ENCODE measurements at places on chromosomes 13 and 19.

GRCh38 chr13:31175847-31176532 lies 14.3 kb upstream of the HSPH1 start:
- no peak for DNase-seq

DNA sequence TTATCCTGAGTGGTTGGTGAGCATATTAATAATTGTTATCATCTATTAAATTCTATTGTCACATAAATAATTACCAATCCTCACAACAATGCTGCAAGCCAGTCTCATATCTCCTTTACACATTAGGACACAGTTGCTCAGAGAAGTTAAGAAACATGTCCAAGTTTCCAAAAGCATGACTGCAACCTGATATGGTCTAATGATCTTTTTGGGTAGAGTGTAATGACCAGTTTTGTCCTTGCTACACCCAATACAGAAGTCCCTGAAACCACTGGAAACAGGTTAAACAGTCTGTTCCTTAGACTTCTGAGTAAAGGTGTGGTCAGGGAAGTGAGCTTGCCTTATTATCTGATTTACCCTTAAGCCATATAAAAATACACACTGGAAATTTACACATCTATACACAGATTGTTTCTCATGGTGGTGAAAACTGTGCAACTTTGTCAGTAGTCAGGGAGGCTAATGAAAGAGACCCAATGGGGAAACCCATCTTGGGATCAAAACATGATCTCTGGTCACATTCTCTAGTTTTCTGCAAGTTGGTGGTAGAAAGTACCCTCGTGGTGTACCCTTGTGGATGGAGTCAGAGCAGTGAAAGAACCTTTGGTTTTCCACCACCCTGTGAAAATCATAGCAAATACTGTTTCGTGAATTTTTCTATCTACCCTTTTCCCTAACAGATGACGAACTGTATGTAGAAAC lies 146.0 kb upstream of the KLF12 start:
- DNase-seq, result no peak

GRCh38 chr13:38697628-38698333 lies 10.9 kb downstream of the FREM2 start:
- DNase-seq, result no peak

- no peak for DNase-seq
Measured at GRCh38 chr19:21608571-21608970, 103.2 kb downstream of the ZNF429 start.

- no peak for DNase-seq
Measured at GRCh38 chr19:12521996-12522395, 29.3 kb downstream of the ZNF564 start.

DNA sequence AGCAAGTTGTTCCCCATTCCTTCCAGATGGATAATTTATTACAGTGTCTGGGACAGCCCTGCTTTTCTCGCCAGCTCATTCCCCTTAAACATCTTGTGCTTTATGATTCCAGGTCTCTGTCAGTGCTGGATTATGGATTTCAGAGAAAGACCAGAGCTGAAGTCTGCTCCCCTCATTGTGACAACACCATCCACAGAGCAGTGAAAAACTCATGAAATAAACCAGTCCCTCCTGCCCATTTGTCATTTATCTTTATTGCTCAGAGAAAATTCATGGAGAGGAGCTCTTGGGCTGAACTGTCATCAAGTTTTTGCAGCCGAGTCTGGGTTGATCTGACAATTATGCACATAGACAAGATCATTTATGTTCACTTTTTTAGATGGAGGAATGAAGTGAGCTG lies 92.7 kb upstream of the GPR12 start:
- no peak for DNase-seq

DNA sequence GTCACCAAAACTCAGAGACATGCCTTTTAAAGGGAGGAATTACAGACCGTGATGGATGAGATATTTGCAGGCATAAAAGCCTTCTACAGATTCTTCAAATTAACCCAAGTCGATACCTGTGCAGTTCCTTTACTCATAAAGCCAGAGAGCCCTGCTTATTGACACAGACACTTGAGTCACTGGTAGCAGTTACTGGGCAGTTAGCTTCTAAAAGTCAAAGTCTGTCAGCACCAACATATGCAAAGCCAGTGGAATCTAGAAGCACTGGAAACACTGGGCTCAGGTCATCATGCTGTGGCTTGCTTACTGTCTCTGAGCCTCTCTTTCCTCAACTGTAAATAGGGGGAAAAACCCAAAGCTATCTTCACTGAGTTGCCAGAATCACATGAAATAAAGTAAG lies 25.7 kb upstream of the LRCH1 start:
- DNase-seq, result no peak

DNA sequence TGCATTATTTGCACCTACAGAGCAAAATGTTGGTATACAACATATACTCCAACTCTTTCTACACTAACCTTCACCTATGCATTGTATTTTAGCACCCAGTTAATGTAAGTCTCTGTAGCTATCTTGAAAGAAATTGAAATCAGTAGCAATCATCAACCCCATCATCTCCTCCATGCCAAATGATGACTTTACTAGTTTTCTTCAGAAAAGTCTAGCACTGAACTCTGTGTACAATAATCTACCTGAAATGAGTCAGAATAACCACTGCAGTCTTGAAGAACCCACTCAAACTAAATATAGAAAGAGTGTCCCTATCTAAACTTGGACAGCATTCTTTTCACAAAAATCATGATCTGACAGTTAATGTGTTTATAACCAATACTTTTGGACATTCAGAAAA lies 9.8 kb downstream of the IRS2 start:
- DNase-seq, result no peak

DNA sequence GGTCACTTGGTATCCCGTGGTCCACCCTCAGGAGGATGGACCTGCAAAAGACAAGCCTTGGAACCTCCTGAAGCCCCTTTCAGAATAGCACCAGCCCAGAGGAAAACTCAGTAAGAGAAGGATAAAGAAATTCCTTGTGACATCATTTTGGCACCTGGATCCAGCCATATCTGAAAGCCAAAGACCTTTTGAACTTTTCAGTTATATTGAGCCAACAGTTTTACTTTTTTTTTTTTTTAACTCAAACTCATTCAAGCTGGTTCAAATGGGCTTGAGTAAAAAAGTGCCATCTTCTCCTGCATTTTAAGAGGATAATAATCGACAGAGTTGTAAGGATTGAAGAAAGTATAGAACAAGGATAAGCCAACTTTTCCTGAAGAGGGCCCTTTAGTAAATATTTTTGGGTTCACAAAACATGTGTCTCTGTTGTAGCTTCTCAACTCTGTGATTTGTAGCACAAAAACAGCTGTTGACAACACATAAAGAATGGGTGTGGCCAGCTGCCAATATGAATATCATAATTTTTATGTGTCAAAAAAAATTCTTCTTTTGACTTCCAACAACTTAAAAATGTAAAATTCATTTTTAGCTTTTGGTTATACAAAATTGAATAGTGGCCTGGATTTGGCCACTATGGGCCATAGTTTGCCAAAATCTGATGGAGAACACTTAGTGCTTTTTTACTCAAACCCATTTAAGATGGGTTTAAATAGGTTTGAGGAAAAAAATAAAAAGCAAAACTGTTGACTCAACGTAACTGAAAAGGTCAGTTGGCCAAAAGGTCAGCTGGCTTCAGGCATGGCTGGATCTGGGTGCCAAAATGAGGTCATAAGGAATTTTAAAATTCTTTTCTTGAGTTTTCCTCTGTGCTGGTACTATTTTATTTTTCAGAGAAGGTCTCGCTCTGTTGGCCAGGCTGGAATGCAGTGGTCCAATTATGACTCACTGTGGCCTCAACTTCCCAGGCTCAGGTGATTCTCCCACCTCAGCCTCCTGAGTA lies 50.7 kb downstream of the ACSBG2 start:
- no peak for DNase-seq

DNA sequence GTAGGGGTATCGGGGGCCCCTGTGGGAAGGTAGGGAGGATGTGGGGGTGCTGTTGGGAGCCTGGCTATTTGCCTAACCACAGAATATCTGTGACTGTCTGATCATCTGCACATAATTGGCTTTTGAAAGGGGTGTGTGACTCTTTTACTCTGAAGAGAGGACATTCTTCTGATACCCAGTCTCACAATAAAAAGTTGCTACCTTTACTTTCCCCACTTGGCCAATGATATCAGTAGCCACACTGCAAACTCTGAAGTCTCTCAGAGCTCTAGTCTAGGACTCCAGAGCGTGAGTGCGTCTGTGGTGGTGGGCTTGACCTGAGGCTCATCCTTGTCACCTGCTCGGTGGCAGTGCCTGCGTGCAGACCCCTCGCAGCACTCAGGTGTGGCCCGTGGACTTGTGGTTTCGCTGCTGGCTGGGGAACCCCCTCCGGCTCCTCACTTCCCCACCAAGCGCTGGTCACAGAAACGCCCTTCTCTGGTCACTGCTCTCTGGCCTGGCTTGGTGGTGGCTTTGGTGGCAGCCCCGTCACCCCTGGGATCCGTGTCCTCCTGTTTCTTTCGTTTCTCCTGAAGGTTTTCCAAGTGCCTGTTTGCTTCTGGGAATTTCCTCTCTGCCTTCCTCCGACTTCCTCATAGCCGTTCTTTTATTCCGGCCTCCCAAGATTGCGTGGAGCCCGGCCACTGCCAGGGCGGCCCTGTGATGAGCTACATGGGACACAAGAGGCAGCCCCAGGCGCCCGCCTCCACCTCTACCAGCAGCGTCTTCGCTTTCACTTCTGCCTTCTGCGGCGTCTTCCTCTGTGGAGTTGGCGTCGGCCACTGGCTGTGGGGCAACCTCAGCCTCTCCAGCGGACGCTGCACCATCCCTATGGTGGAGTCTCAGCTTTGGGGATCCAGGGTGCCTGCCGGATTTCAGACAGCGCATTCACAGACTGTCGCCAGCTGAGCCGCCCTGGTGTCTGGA lies 78.0 kb downstream of the ATP11A start:
- DNase-seq, result no peak

DNA sequence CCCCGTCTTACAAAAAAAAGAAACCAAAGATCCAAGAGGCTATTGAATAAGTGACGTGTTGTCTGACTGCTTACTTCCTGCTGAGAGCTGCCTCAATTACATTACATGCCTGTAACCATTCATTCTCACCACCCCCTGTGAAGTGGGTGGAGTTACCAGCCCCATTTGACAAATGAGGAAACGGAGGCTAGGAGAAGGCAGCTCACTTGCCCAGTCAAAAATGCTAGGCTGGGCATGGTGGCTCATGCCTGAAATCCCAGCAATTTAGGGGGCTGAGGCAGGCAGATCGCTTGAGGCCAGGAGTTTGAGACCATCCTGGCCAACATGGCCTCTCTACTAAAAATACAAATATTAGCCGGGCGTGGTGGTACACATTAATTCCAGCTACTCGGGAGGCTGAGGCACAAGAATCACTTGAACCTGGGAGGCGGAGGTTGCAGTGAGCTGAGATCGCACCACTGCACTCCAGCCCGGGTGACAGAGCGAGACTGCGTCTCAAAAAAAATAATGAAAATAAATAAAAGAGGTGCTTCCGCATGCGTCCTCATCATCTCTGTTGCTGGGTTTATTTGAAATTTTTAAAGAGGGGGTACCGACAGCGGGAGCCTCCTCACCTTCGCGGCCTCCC lies 499 bp downstream of the LSM7 start:
- peak; percentile 82 for DNase-seq

DNA sequence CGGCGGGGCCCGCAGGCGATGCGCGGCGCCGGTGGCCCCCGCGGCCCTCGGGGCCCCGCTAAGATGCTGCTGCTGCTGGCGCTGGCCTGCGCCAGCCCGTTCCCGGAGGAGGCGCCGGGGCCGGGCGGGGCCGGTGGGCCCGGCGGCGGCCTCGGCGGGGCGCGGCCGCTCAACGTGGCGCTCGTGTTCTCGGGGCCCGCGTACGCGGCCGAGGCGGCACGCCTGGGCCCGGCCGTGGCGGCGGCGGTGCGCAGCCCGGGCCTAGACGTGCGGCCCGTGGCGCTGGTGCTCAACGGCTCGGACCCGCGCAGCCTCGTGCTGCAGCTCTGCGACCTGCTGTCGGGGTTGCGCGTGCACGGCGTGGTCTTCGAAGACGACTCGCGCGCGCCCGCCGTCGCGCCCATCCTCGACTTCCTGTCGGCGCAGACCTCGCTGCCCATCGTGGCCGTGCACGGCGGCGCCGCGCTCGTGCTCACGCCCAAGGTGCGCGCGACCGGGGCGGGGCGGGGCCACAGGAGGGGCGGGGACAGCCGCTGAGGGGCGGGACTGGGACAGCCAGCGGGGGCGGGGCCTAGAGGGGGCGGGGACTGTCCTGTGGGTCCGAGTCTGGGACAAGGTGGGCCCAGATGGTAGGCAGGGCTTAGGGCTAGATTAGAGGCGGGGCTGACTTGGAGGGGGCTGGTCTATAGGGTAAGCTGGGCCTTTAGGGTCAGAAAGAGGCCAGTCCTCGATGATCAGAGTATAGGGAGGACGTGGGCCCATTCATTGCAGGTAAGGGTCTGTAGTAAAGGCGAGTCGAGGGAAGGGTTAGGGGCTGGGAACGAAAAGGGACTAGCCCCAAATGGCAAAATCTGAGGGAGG lies 5.1 kb downstream of the GRIN2D start:
- peak; percentile 89 for DNase-seq

DNA sequence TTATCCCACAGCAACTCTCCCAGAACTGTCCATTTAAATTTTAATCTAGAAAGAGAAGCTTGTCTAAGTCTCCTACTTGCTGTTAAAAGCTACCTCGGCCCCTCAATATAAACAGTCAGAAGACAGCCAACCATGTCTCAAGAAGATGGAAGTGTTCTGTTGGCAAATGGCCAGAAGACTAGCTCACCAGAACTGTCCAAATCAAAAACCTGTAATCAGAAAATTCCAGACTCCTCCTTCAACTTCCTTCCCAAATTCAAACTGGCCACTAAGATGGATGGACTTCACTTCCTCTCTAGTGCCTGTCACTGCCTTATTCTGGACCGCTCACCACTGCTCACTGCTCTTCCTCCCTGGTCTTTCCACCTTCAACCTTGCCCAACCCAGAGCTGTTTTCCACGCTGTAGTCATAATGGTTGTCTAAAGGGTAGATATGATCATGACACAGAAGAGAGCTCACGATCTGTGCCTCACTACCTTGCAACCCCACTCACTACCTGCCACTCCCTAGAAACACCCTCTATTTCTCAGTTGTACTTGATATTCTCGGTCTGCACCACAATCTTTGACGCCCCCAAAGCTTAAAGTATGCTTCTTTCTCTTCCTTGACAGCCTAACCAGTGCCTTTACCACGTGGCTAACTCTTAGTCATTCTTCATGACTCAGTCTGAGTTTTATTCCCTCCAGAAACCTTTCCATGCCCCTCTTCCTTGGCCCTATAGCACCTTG lies 9.2 kb downstream of the FGF14 start:
- peak; percentile 41 for DNase-seq

DNA sequence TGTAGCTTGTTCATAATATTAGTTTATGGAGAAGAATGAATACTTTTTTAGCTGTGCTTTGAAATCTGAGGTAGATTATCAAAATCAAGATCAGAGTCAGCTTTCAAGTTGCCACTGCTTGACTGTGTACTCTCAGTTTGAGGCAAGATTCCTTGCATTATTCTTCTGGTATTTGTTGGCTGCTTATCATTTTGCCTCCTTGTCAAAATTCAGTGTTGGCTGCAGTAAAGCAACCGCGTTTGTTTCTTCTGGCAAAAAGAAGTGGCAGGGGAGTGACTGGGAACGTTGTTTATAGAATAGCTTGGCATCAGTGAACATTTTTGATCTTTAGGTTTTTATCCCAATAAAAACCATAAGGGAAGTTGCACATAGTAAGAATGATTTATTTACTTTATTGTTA lies 419.3 kb upstream of the GPC6 start:
- DNase-seq, result no peak

All from stimulated activated CD4-positive, alpha-beta T cell treated with anti-CD3 and anti-CD28 coated beads, Interleukin-15, amount 100 ng/mL, for 24 hours (primary cell).